H4 (cell line): ENCODE measurements at places on chromosomes 2 and 18. TPM values are rescaled to one million over a fixed set of nuclear protein-coding genes. Genes with fewer than 3 reads are reported as not detected.

DNA sequence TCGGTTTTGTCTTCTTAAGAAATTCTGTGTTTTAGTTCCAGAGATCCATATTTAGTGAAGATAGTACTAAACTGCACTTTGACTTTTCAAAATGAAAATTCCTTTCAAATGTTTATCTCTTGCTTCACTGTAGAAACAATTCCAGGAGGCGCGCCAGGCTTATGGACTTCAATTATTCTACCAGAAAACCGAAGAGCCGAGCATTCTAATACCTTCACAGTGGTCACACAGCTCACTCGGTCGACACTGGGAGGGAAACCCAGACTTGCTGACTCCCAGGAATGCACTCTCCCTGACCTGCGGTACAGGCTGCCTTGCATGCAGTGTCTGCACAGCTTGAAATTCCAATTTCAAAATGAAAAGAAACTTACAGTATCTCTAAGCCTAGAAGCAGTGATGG lies 119.9 kb upstream of the PIEZO2 start:
- DNase-seq: no peak

DNA sequence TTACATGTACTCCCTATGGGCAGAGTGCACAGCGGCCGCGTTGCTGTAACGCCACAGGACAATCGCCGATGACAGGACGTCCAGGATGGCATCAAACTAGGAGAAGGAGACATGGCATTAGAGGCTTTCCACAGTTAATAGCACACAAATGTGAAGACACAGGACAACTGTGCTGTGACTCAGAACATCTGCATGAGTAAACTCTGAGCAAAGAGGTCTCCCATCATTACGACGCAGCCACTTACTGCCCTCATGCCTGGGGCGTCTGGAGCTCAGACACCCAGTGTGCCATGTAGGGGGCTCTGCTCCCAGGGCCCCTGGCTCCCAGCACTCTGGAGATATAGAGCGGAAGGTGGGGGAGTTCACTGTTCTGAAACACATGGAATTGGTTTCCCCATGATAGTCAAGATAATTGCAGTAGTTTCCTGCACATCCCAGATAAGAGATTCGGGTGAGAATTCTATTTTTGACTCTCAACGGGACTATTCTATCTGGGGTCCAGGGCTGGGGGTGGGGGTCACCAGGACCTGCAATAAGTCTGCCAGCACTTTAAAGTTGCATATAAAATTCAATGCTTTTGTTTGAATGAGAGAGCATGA lies 168.1 kb downstream of the TMEM163 start:
- no peak for DNase-seq

DNA sequence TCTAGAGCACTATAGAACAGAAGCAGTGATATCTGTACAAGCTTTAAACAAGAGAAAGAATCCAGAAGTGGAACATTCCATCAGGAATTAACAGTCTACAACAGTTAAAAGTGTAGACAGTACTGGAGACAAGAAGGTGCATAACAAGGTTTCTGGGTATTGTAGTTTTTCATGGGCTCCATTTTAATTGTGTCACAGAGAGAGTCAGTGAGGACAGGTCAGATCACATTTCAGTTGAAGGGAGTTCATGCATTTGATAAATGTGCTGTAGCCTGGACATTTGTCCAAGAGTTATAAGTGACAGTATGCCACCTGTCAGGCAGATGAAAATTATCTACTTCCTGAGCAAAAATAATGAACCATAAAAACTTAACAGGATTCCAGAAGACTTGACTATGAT lies 328.6 kb downstream of the CNTNAP5 start:
- DNase-seq: no peak

GRCh38 chr18:22057908-22058527 lies 111.4 kb upstream of the GATA6 start:
- no peak for DNase-seq

DNA sequence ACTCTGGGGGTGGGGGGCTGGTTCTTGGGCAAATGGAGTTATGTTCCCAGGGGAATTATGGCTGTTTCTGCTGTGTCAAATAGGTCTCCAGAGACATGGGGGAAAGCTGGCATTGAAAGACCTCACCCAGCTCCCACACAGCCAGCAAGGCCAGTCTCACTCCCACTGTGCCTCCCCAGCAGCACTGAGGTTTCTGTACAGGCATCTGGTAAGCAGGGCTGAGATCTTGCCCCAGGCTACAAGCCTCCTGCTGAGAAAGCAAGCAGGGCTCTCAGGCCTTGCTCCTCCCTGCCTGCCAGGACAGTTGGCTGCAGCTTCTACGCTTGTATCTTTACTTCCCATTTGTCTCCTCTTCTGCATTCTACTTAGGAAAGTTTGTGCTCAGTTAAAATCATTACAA lies 50.5 kb upstream of the FHOD3 start:
- no peak for DNase-seq

Gene KCNG2
- not detected in 2 replicates for total RNA-seq

Gene FRZB
- 0.08 and 0.10 TPM in 2 replicates for total RNA-seq

- no peak for DNase-seq
Measured at GRCh38 chr2:219435701-219436100, 1.1 kb downstream of the SPEG start.

DNA sequence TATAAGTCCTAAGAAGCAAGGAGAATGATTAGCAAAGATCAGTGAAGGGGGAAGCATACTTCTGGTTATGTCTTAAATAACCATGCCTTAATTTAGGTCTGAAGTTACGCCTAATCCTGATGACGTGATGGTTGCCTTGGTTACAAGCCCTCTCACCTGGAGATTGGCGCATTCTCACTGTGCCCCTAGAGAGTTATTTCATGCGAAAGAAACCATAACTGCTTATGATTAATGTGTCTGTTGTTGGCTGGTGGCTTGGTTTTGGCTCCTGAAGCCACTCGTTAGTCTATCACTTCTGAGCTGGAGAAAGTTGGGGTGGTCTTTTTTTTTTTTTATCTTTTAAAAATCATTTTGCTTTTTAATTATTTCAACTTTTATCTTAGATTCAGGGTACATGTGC lies 47.0 kb downstream of the TNFRSF11A start:
- no peak for DNase-seq

DNA sequence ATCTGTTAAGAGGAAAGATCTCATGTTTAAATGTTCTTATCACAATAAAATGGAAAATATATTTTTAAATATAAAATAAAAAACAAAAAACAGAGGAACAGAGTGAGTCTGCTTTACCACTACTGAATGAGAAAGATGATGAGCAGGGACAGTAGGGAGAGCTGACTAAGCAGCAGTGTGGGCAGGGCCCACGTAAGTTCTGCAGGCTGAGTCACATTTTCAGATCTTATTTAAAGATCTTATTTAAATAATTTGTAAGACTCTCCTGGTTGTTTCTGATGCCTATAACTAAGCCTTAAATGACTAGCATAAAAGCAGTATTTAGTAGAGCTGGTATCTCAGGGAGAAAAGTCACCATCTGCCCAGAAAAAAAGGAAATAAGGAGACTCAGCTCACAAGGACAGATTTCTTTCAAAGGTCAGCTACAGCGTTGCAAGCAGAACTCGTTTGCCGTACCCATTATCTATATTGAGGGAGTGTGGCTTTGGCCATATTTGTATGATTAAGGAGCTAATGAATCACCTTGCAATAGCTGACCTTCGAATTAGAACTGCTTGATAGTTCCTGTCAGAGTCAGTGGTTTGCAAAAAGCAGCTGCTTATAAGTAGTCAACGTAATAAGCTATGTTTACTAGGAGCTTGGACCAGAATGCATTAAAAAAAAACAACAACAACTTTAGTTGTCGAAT lies 322.1 kb upstream of the CHAC2 start:
- no peak for DNase-seq

Gene REG3G
- total RNA-seq: not detected in 2 replicates

DNA sequence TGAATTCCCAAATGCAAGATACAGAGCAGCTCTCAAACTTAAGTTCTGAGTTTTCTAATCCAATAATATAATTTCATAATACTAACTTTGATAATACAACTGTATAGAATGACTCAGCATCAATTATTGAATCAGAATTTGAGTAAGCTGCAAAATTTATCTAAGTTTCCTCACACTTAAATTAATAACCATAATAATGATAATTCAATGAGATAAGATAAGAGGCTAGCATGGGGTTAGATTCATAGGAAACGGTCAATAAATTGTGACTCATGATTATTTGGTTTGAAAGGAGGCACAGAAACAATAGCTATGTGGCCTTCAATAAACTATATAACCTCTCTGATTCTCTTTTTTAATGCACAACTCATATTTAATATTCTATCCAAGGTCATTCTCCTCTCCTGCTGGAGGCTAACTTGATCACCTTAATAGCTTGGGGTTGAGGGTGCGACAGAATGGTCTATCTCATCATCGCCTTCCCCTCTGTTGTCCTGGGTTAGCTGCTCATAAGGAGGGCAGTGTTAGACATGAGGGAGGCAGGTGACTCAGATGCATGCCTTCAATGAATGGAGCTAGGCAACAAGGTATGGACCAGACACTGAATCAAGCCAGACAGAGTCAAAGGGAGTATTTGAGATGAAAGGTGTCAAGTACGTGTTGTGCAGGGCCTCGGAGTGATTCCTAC lies 36.2 kb upstream of the BMP10 start:
- no peak for DNase-seq

DNA sequence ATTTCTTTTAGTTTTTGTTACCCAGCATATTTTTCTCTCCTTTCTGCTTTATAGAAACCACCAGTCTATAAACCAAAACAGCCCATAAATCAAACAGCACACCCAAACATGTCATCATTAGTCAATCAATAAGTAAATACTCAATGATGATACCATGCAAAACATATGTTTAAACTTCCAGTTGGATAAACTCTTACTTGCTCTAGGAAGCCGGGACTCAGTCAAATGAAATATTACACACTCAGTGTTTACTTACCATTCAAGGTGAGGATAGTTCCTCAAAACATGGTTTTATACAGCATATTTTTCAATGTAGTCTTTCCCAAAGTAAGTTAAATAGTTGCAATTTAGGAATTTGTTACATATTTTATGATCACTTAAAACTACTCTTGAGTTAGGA lies 343.6 kb upstream of the NXPH2 start:
- DNase-seq: no peak

DNA sequence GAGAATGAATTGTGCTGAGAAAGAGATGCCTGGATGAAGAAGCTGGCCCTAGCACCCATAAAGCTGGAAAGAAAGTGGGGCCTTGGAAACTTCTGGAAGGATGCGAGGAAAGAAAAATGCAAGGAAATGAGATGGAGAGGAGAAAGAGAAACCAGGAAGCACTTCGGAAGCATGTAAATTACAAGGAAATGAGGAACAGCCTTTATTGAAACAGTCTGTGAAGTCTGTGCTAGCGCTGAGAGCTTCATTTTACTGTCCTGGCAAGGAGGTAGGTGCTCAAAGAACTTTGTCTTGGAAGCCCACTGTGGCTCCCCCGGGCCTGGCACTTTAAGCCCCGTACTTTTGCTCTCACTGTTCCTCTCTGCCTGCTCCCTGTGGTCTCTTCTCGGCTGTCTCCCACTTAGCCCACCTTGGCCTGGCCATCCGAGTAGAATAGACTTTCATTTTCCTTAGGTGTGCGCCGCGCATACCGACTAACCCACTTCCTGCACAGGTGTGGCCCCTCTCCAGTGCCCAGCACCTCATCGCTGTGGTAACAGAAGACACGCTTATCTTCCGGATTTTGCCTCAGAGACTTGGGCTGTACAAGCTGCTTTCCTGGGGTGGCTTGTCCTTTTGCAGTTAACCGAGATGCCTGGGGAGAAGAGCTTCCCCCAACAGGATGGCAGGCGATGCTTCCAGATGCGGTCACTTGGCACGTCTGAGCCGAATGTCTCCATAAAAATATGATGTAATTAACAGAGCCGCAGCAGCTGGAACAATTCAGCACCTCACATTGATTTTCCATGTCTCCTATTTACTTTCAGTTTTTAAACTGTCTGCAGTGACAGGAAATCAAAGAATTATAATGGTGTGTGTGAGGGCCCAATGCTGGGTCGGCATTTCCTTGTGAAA lies 199.6 kb downstream of the HRH4 start:
- DNase-seq: no peak

GRCh38 chr18:5464251-5464650 lies 79.5 kb downstream of the EPB41L3 start:
- DNase-seq: no peak

GRCh38 chr2:11757101-11757500 lies 10.7 kb downstream of the LPIN1 start:
- no peak for DNase-seq

DNA sequence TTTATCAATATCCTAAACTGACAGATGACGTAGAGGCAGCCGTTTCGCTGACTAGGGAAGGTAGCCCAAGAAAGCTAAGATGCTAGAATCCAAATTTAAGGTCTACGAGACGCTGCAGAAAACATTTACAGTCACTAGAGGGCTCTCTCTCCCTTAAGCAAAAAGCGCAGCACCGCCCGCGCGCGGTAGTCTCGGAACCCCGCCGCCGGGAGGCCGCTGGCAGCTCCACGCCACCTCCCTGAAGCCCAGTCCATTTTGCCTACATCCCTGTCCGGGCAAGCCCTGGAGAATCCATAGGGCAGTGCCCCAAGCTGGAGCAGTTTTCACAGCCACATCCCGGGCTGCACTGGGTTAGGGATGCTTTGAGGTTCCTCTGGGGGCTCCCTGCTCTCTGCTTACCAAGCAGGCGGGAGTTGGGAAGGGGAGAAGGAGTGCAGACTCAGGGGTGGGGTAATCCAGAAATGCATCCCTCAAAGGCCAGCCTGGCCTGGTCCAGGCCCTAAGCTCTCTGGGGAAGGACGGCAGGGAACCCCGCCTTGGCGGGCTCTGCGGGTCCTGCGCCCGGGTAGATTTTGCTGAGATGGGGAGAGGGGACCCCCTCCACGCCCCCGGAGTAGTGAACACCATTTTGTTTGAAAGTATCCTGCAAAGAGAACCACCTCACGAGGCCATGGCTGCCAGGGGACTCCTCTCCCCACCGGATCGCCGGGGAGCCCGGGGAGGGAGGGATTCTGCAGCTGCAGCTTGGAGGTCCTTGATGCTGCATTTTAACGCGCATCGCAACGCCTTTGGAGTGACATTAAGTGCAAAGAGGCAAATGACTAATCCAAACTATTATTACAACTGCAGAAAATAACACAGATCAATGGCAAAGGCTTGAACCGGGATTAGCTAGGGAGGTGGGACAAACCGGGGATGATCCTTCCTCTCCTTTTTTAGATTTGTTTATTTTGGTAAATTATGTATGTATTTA lies 1.3 kb upstream of the DPYSL5 start:
- peak; percentile 61 for DNase-seq

GRCh38 chr18:64037812-64038414 lies 68.0 kb downstream of the SERPINB8 start:
- DNase-seq: peak; percentile 13

DNA sequence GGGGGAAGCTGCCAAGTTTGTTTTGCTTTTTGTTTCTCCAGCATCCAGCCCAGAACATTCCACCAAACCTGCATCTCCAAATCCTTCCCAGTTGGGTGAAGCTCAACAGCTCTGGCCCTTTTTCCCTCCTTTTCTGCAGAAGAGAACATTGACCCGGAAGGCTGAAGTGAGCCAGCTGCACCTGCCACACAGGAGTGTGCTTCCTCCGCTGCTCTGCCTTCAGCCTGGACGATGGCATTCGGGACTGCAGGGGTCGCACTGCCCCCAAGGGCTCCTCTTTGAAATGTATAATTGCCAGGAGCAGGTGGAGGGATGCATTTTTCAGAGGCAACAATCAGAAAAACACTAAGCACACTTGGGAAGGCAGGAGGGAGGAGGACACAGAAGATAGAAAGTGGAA lies 41.8 kb downstream of the ST8SIA5 start:
- no peak for DNase-seq

Gene BUB1
- 57.7 and 85.3 TPM in 2 replicates for total RNA-seq
